ENCODE measurements at places on chromosomes 5 and 9.
A peak's percentile ranks its signal among the peaks of the same experiment; 100 is the strongest.

DNA sequence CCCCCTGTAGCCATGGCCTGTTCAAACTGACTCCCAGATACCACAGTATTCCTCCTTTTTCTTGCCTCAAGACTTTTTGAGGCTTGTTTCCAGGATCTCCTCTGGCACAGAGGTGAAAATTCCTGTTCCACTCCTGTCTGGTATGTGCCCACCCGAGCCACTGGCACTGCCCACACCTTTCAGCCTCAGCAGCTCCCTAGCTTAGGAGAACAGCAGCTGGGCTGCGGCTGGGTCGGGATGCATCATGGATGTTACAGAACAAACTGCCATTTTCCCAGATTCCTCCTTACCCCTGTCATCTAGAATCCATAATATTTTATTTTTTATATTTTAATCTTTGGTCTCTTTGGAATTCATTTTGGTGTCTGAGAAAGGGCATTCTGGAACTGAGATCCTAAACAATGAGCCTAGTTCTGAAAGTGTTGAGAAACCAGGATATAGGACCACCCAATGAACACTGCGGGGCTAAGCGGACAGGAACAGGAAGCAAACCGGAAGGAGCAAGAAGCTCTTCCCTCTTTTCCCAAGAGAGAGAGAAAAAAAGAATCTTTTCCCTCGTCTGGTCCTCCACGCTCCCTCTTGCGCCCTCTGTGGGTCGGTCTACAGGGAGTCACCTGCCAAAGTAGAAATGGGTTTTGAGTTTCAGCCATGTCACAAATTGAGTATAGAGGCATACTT is 12.5 kb downstream of the OR2S2 start:
- peak; percentile 73 for DNase-seq

- peak; percentile 58 for DNase-seq
Observed at GRCh38 chr5:32309761-32310160, 3.0 kb downstream of the MTMR12 start.

DNA sequence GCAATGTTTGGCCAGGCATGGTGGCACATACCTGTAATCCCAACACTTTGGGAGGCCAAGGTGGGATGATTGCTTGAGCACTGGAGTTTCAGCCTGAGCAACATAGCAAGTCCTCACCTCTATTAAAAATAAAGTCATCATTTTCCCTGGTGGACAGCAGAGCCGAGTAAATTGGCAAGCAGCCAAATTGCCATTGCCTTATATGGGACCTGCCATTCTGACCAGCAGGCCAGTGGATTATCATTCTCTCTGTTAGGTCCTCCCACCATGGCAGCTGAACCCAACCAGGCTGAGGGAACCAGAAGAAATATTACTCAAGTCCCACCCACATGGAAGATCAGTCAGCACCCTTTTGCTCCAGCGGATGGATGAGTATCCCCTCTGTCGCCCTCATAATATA is 1829.9 kb downstream of the EFNA5 start:
- no peak for DNase-seq

- no peak for DNase-seq
Observed at GRCh38 chr5:68444048-68444447, 228.5 kb downstream of the PIK3R1 start.

- peak; percentile 100 for DNase-seq
Observed at GRCh38 chr9:128066713-128067644, at the start of gene NAIF1. Gene NAIF1, minus strand, starts transcription at chr9:128067320. Its CDS starts 219 bp downstream, at chr9:128067101.

- DNase-seq = no peak
Observed at GRCh38 chr5:88426441-88426840, 157.8 kb upstream of the TMEM161B start.

- no peak for DNase-seq
Observed at GRCh38 chr5:61926911-61927310, 379.1 kb upstream of the KIF2A start.

GRCh38 chr5:153964191-153964879 is 74.4 kb downstream of the FAM114A2 start:
- DNase-seq = no peak

GRCh38 chr5:88670461-88670860 is 212.5 kb downstream of the MEF2C start:
- DNase-seq = no peak

DNA sequence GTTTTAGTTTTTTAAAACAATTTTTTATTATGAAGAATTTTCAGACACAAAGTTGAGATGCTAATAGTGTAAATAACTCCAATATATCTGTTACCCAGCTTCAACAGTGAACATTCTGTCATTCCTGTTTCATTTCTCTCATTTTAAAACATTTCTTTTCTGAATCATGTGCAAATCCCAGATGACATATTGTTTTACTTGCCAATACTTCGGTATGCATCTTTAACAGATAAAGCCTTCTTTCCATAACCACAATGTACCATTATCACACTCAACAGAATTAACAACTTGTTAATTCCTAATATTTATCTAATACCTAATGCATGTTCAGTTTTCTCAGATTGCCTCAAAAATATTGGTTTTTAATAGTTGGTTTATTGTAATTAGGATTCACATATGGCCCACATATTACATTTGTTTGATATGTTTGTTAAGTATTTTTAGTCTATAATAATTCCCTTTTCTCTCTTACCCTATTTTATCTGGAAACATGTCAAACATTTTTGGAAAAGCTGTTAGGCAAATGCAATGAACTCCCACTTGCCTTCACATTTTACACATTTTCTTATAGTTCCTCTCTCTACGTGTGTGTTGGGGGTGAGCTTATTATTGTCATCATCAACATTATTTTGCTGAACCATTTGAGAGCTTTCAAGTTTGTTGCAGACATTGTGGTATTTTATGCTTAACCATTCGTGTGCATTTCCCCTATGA is 58.7 kb upstream of the ANKRD55 start:
- no peak for DNase-seq

DNA sequence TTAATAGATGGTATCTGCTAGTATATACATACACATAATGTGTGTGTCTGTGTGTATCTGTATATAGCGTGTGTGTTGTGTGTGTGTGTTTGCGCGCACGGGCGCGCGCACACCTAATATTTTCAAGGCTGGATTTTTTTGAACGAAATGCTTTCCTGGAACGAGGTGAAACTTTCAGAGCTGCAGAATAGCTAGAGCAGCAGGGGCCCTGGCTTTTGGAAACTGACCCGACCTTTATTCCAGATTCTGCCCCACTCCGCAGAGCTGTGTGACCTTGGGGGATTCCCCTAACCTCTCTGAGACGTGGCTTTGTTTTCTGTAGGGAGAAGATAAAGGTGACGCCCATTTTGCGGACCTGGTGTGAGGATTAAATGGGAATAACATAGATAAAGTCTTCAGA is 757 bp downstream of the FXN start:
- DNase-seq = peak; percentile 56

GRCh38 chr5:146565764-146566367 is 49.9 kb upstream of the GPR151 start:
- peak; percentile 64 for DNase-seq

- DNase-seq = peak; percentile 93
Observed at GRCh38 chr9:126722252-126722921, 82.5 kb upstream of the ZBTB43 start.

GRCh38 chr5:169065400-169065799 is 235.5 kb downstream of the SLIT3 start:
- DNase-seq = no peak

DNA sequence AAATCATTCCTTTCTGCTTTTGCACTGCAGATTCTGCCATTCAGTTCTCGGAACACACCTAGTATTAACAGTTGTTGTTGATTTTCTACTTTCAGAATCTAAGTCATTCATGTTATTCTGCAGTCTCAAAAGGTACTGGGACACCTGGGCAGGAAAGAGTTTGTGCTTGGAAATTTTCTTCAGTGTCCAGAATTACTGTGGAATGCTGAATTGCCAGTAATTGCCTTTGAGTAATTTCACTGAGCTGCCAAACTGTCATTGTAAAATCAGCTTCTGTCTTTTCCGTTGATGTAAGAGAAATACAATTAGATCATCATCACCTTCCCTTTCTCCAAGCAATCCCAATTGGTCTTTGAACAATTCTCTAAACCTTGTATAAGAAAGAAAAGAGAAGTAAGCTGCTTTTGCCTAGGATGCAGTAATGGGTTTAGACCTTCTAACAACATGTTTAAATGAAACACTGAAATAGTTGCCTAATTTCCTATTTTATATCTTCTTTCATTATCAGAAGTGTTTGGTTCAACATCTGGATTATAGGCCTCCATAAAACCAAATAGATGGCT is 75.7 kb upstream of the TGFBR1 start:
- peak; percentile 20 for DNase-seq

- no peak for DNase-seq
Observed at GRCh38 chr9:106613250-106613737, 249.7 kb upstream of the ZNF462 start.

- DNase-seq = no peak
Observed at GRCh38 chr5:157914151-157914788, 55.3 kb upstream of the CLINT1 start.

DNA sequence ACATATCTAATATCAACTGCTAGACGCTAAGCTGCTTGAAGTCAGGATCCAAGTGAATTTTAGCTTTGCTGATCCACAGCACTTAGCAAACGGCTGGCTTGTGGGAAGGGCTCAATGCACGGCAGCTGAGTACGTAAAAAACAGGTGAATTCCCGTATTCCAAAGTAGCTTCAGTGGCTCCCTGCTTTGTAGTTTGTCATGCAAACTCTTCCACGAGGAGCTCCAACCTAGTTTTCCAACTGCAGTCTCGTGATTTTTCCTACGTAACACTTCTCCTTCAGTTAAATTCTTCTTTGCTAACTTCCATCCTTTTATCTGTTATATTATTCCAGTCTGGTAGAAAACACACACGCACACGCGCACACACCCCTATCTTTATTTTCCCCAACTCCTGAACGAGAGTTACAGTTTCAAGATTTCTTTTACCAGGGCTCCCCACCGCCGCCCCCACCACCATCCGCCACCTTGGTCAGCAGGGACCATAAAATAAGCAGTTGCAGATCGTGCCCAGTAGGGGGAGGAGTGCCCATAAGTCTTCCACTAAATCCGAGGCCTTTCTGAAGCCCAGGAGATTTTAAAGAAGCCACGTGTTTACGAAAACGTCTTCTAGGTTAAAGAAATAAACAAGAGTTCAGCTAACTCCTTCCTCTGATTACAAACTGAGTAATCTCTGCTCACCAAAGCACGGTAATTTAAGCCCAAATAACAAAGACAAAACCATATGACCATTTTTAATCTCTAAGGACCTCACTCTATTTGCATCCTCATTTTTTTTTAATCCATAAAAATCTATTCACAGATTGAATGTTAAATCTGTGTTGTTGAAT is 34.8 kb upstream of the TRIO start:
- DNase-seq = peak; percentile 82

- DNase-seq = no peak
Observed at GRCh38 chr5:116881921-116882531, 307.4 kb upstream of the SEMA6A start.

GRCh38 chr9:79955300-79955699 is 383.5 kb downstream of the TLE4 start:
- peak; percentile 12 for DNase-seq

GRCh38 chr5:112379542-112380325 is 39.3 kb downstream of the EPB41L4A start:
- no peak for DNase-seq

GRCh38 chr9:29691758-29692407 is 2118.6 kb upstream of the C9orf72 start:
- DNase-seq = peak; percentile 13

DNA sequence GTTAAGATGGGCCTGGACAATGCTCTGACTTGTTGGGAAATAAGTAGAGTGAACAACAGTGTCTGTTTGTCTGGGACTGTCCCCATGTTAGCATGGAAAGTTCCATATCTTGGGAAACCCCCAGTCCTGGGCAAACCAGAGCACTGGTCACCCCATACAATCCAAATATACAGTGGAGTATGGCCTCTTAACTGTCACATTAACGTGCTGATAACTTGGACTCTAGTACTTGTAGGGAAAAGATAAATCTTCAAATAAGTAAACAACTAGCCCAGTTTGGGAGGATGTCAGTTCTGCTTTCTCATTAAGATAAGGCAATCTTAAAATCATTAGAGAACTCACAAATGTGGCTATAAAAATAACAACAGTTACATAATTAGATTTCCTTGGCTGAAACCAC is 47.6 kb upstream of the JAK2 start:
- no peak for DNase-seq

DNA sequence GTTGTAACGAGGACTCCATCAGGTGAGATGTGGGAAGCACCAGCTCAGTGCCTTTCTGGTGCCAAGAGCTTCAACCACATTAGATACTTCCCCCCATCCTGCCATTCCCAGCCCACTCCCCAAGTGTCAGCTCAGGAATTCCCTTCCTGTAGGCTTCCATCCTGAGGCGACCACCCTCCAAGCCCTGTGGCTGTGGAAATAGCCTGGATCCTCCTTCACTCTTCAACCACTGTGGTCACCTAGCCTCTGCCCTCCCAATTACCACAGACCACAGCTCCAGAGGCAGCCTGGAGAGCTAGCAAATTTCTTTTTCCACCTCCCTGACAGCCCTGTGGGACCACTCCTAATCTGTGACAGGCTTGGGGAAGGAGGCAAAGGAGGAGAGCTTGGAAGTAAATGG is 219.8 kb upstream of the MAP3K1 start:
- DNase-seq = no peak

- DNase-seq = no peak
Observed at GRCh38 chr5:13910201-13910600, 34.3 kb downstream of the DNAH5 start.

- DNase-seq = no peak
Observed at GRCh38 chr9:105132606-105133005, 111.8 kb upstream of the SLC44A1 start.

- no peak for DNase-seq
Observed at GRCh38 chr5:68932830-68933434, 160.9 kb upstream of the SLC30A5 start.

DNA sequence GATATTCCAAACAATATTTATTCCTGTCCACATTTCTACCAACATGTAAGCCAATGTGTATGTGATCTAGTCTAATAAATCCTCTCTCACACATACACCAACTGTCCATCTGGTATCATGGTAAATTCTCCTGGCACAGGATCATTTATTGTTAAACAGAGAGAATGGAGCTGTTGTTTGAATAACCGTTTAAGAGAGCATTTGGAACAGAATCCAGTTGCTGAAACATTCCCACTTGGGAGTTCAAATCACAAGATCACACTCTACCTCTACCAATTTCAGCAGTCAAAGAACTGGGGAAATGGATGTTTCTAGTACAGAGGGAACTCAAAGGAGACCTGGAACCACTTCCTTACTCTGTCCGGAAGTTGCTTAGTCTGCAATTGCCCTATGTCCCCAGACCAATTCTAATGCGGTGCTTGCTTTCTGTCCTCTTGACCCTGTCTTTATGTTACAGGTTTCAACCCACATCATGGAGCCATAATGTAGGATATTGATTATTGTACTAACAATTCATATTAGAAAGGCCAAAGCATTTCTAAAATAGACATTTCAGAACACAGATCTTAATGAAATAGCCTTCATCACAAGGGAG is 488.4 kb downstream of the SEMA5A start:
- DNase-seq = no peak

GRCh38 chr9:123174887-123175518 is 93.4 kb downstream of the STRBP start:
- DNase-seq = no peak

GRCh38 chr5:9761706-9762105 is 131.6 kb upstream of the TAS2R1 start:
- no peak for DNase-seq
